Transverse colon (tissue), 4 donors: ENCODE measurements at places on chromosomes 2 and 18. TPM values are rescaled to one million over a fixed set of nuclear protein-coding genes. Genes with fewer than 3 reads are reported as not detected.

The GAL3ST2 gene
- total RNA-seq = 50.8 TPM

The POTEI gene
- total RNA-seq = not detected

The NTSR2 gene
- not detected for total RNA-seq

- DNase-seq = no peak
Observed at GRCh38 chr2:232437195-232437571, 18.8 kb upstream of the ALPI start.

DNA sequence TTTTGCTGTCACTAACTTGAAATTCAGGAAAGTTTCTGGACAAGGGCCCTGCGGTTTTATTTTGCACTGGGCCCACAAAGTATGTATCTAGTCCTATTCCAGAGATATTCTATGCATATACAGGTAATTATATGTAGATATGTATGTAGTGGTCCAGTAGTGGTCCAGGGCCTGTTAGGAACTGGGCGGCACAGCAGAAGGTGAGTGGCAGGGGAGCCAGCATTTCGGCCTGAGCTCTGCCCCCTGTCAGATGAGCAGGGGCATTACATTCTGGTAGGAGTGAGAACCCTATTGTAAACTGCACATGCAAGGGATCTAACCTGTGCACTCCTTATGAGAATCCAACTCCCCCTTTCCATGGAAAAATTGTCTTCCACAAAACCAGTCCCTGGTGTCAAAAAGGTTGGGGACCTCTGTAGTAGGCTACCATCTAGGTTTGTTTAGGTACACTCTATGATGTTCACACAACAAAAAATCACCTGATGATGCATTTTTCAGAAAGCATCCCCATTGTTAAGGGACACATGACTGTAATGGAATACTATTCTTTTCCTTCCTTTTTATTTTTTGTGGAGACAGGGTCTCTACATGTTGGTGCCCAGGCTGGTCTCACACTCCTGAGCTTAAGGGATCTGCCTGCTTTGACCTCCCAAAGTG lies 2.8 kb upstream of the PPP4R3B start:
- no peak for DNase-seq

DNA sequence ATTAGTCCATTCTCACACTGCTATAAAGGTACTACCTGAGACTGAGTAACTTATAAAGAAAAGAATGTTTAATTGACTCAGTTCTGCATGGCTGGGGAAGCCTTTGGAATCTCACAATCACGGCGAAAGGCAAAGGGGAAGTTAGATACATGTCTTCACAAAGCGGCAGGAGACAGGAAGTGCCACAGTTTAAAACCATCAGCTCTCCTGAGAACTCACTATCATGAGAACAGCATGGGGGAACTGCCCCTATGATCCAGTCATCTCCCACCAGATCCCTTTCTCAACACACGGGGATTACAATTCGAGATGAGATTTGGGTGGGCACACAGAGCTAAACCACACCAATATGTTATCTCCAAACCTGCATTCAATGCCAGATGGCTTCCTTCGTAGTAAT lies 716.1 kb downstream of the DCC start:
- DNase-seq = no peak

DNA sequence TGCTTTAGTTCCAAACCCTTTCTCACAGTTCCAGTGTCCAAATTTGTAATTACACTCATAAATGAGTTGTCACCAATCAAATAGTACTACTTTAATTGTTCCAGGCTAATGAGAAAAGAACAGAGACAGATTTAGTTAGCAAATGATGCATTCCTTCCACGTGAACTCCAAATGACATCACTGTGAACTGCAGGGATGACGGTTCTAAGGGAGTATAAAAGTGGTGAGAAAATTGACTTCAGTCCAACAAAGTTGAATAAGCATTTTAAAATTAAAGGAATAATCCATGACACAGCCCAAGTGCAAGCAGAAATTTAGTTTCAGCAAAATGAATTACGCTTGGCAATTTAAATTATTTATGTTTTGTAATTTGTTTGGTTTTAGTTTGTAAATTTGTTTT lies 102.0 kb upstream of the LRATD1 start:
- no peak for DNase-seq

- DNase-seq = no peak
Observed at GRCh38 chr18:79006106-79006795, 26.6 kb downstream of the SALL3 start.

- DNase-seq = no peak
Observed at GRCh38 chr2:111252436-111252835, 131.7 kb downstream of the BCL2L11 start.

- DNase-seq = no peak
Observed at GRCh38 chr2:218219934-218220333, 2.9 kb downstream of the ARPC2 start.

DNA sequence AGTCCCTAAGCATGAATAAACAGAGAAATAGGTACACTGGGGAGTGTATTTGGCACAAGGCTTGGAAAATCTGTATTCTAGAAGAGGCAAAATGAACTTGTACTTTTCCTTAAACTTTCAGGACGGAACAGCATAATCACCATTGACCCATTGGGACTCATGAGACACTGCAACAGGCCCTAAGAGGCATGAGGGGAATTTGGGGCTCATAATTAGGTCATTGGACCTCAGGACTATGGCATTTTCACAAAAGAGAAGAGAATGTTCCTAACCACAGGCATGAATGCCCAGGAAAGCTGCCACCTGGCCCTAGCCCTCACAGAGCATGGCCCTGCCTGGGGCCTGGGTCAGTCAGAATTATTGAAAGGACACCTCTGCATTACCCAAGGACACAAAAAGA lies 67.9 kb upstream of the PIK3C3 start:
- DNase-seq = no peak

DNA sequence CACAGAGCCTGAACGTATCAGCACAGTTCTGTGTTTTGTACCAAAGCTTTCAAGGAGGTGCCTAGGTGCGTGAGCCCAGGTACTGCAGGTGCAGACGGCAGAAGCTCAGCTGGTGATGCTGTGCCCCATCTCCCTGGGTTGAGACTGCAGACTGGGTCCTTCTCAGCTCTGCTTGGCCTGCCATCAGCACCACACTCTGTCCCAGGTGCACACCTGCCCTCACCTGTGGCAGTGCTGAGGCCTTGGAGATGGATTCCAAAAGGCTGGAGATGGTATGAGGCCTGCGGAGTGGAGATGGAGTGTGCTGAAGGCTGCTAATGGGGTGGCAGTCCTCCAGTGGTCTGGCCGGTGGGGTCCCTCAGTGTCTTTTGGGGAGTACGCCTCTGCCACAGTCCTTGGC lies 9.3 kb downstream of the LDLRAD4 start:
- DNase-seq = no peak
